T-helper 17 cell (primary cell): ENCODE measurements at places on chromosomes 5 and 9. TPM values are rescaled to one million over a fixed set of nuclear protein-coding genes. Genes with fewer than 3 reads are reported as not detected.

LAMC3 gene
- total RNA-seq, result 0.50 TPM

SLC36A3 gene
- total RNA-seq, result not detected

ENC1 gene
- 0.70 TPM for total RNA-seq

GRXCR2 gene
- total RNA-seq, result not detected

GRCh38 chr9:115213818-115214334 lies 95.9 kb upstream of the TNC start:
- H3K4me1 ChIP-seq, result no peaks in the 10 kb centered on the region
- no peak overlapping the region for H3K4me3 ChIP-seq
- no peak overlapping the region for H3K27ac ChIP-seq

DNA sequence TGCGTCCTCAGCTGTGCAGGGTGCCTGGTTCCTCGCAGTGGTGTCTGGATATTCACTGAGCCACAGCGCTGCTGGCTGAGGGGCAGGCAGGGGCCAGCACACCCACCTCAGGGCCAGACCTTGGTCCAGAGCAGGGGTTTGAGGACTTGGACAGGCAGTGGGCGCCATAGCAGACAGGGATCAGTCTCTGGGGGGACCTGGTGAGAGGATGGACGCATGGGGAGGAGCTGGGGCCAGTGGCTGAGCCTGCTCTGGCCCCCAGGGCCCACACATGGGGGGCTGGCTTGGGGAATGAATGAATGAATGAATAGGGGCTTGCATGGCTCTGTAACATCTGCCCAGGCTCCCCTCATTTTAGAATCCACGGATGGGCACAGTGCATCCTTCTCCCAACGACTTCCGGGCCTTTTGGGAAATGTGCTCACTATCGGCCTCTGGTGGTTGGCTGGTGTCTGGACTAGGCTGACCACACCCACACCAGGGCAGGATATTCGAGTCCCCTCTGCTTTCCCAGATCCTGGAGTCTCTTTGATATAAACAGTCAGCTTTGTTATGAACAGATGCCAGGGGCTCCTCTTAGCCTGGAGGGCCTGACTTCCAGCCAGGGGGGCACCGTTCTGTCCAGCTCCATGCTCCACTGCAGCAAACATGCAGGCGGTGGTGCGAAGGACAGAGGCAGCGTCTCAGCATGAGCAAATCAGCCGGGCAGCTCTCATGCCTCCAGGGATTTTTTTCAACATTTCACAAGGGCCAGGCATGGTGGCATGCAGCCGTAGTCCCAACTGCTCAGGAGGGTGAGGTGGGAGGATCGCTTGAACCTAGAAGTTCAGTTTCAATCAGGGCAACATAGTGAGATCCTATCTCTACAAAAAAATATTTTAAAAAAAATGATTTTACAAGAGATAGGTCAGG lies 62.6 kb downstream of the NEK6 start:
- peaks cover 2% of the 10 kb centered on the region for H3K36me3 ChIP-seq
- H3K27me3 ChIP-seq, result no peaks in the 10 kb centered on the region
- no peak overlapping the region for H3K4me3 ChIP-seq
- no peak for DNase-seq
- H3K4me1 ChIP-seq, result peaks cover 15% of the 10 kb centered on the region

- DNase-seq, result no peak
- no peak overlapping the region for H3K27ac ChIP-seq
- no peak overlapping the region for H3K4me3 ChIP-seq
- no peaks in the 10 kb centered on the region for H3K4me1 ChIP-seq
- H3K27me3 ChIP-seq, result peaks cover 8% of the 10 kb centered on the region
Measured at GRCh38 chr5:39302472-39302871, 61.8 kb downstream of the C9 start.
